ENCODE measurements at places on chromosomes 12 and 14.

DNA sequence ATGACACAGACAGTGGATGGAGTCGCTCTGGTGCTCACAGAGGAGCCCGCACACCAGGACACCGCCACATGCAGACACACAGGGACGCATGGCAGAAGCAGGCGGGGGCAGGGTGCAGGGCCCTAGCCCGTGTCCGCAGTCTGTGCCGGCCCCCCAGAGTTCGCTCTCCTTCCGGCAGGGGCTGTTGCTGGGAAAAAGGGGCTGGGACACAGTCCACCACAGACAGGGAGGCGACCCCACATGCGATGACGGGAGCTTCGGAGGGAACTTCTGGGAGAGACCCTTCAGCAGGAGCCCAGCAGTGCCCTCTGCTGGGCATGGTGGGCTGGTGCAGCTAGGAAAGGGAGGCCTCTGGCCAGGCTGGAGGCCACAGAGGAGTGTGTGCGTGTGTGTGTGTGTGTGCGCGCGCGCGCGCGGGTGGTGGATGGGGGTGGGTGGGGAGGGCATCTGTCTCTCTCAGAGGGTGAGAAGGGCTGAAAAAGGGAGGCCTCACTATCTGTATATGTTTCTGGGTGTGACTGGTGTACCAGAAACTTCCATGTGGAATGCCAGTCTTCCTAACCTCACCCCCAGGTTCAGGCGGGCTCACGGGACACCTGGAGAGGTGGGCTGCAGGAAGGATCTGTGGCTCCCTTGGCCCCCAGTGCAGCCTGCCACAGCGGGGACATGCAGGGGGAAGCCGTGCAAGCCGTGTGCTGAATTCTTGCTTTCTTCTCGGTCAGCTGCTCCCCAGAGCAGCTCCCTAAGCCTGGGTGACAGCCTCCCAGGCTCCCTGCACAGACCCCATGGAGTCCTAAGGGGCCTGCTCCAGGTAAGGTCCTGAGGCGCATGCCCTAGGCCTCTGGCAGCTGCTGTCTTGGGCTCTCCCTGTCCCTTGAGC is 60.7 kb downstream of the PLEKHG3 start:
- DNase-seq, result peak; percentile 75

DNA sequence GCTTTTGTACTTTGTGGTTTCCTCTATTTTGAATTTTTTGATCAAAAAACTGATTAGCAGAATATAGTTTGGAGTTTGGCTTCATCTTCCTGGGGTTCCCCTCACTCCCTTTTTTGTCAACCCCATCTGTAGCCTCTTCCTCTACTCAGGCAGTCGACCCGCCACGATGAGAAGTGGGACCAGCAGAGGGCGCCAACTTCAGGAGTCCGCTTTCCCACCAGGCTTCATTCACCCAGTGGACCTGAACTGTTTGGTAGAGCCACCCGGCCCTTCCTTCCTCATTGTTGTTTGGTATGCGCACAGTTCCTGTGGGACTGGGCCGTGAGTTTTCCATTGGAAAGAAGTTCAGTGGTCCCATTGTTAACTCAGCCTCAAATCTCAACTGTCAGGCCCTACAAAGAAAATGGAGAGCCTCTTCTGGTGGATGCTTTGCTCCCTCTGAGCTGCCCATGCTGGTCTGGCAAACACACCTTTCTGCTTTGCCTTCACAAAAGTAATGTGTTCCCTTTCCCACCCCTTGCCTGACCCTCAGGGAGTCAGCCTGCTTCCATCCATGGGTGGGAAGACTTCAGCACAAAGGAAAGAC is 21.7 kb downstream of the TMBIM6 start:
- peak; percentile 88 for DNase-seq

DNA sequence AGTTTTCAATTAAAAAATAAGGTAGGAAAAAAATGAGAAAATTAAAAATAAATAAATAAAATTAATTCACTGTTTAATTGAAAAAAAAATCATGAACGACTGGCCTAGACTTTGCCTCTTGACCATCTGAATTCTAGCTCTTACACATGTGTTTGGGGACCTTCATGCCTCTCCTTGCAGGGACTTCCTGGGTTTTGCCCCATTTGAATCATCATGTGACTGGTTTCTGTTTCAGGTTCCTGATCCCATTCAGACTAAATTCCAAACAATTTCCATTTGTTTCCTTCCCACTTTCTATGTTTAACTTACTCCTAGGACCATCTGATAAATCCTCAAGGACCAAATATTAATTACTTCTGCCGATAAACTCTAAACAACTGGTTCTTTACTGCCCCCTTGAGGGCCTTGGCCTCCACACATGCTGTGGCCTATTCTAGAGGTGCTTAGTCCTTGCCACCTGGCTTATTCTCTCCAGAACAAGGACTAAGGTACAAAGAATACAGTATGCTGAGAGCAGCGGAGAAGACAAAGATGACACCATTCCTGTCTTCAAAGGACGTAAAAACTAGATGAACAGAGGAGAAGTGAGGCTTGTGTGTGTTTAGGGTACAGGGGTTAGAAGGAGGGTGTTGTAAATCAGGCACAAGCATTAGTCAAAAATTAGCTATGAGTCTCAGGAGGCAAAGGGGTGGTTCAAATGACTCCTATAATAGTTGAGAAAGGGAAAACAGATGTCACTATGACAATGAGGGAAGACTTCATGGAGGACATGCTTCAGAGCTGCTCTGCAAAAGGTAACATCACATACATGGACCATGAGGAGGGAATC is 125.8 kb upstream of the AVPR1A start:
- no peak for DNase-seq

DNA sequence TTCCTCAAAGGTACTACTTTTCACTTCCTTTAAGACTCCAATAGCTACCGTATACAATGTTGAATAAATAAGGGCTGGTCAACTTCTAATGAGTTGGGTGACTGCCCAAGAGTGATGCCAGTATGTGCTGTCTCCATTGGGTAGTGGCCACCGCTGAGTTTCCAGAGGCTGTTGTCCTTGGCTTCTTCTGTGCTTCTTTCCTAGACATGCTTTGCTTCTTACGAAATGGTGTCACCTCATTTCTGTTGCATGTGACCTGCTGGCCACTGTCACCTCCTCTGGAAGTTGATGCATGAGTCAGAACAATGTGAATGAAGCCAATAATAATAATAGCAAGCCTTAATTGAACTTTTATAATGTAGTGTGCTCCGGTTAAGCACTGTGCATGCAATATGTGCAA is 7.5 kb upstream of the NID2 start:
- DNase-seq, result no peak

GRCh38 chr12:3117144-3117581 is 40.0 kb downstream of the TSPAN9 start:
- DNase-seq, result no peak

DNA sequence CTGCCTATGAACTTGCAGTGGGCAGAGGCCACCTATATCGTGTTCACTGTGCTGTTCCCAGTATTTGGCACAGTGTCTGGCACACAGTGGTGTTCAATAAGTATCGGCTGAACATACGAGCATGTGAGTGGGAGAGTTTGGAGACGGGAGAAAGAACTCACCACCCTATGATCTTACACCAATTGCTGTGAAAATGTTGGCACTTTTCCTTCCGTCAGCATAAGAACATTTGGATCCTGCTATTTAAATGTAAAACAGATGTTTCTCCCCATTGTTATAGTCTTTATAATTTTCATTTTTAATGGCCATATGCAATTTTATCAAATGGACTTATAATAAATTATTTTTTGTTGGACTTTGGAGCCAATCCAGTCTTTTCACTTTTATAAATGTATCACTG is 144.4 kb downstream of the EFCAB11 start:
- DNase-seq, result no peak

DNA sequence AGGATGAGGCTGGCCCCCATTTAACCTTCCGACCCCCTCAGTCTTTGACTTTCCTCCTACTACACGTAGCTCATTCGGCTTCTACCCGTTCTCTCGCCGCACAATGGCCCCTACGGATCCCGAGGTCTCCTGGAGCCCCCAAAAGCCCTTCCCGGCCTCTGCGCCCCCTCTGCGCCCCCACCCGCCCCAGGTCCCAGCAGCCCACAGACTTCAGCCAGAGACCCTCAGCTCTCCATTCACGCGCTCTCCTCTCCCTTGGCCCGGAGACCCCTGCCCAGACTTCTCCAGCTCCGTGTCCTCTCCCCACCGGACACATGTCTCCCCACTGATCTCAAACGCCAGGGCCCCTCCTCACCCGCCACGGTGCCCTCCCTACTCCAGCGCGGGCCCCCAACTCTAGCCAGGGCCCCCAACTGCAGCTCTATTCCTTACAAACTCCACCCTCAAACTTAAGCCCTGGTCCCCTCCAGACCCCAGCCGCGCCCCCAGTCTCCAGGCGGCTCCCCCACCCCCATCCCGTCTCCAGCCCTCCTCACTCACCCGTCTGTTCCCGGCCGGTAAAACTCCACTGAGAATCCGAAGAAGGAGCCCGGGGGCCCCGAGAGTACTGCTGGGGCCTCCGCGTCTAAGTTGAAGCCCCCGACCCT is 502 bp downstream of the ITGA5 start:
- DNase-seq, result peak; percentile 63

- no peak for DNase-seq
Observed at GRCh38 chr12:41055875-41056577, 132.1 kb upstream of the PDZRN4 start.

DNA sequence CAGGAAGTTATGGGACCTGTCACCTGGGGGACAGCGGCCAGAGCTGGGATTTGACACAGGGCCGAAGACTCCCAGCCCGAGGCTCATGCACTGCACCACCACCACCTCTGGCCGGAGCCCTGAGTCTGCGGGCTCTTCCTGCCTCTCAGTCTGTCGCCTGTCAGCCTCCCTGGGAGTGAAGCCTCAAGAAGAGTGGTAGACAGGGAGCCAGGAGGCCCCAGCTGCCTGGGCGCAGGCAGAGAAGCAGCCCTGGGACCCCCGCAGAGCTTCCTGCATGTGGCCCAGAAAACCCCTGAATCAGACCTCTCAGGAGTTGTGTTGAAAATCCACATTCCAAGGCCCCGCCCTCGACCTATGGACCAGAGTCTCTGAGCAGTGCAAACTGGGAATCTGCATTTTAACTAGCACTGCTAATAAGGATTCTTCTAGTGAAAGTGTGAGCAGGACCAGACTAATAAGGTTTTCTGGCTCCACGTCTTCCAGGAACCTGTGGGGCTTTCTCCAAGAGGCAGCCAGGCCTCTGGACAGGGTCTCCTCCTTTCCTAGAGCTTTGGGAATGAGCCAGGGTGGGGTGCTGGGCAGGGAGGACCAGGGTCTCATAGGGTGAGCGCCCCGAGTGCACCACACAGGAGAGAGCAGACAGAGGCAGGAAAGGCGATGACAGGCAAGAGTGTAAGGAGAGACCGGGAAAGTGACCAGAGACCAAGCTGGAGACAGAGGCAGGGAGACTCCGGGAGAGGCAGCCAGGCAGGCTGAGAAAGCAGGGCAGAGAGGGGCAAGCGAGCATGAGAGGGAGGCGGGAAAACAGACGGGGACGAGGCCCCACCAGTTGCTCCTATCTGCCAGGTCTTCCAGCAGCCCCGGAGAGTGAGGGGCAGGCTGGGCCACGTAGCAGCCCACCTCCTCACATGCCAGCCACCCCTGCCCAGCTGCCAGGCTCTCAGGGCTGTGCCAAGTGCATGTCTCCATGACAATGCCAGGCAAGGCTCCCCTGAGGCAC is 112.4 kb downstream of the BCL11B start:
- DNase-seq, result no peak

DNA sequence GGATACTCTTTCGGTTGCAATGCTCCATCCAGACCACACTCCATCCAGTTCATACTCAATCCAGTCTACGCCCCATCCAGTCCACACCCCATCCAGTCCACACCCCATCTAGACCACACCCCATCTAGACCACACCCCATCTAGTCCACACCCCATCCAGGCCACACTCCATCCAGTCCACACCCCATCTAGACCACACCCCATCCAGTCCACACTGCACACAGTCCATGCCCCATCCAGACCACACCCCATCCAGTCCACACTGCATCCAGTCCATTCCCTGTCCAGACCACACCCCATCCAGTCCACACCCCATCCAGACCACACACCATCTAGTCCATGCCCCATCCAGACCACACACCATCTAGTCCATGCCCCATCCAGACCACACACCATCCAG is 116.0 kb upstream of the RTL1 start:
- DNase-seq, result peak; percentile 23

GRCh38 chr12:45292486-45293195 is 76.7 kb downstream of the ANO6 start:
- DNase-seq, result no peak

- no peak for DNase-seq
Observed at GRCh38 chr12:124041907-124042306, 68.9 kb downstream of the ZNF664 start.

- no peak for DNase-seq
Observed at GRCh38 chr14:72906316-72906715, 12.4 kb upstream of the DPF3 start.

- no peak for DNase-seq
Observed at GRCh38 chr14:95616745-95617144, 69.5 kb upstream of the TCL1B start.
